CD4-positive, alpha-beta T cell treated with Interleukin-17A for 1 hour (primary cell): ENCODE measurements at places on chromosomes 7 and 10.

- DNase-seq: no peak
Measured at GRCh38 chr10:1559311-1559710, 178.0 kb downstream of the ADARB2 start.

DNA sequence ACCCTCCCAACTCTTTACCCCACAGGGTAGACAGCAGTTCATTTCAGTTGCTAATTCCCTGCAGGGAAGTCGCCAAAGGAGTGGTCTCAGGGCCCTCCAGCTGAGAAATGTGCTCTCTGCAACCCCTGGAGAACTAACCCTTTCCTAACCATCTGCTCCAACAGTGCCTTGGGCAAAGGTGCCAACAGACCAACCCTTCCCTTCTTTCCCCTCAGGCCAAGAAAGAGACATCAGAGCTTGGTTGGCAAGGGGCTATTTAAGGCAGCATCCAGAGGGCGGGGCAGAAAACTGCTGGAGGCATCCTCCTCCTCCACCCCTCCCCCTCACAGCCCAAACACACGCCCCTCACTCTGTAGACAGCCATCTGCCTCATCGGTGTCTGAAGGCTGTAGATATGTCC is 1.7 kb downstream of the SORBS1 start:
- no peak for DNase-seq

GRCh38 chr10:75737580-75737949 is 306.1 kb downstream of the LRMDA start:
- DNase-seq: no peak

DNA sequence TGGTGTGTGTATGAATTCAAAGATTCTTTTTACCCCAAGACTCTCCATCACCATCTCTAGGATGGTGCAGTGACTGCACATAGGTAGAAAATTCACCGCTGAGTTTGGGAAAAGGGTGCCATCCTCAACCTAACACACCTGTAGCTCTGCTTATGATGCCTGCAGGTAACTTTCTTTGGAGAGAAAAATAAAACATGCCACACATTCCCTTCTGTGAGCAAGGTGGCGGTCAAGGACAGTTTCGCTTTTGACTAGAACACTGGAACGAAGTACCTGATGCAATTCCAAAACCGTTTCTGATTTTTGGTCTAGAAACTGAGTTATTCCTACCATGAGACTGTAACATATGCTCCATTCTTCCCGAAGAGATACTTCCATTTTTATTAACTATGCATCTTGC is 205.6 kb downstream of the FGFR2 start:
- DNase-seq: no peak

DNA sequence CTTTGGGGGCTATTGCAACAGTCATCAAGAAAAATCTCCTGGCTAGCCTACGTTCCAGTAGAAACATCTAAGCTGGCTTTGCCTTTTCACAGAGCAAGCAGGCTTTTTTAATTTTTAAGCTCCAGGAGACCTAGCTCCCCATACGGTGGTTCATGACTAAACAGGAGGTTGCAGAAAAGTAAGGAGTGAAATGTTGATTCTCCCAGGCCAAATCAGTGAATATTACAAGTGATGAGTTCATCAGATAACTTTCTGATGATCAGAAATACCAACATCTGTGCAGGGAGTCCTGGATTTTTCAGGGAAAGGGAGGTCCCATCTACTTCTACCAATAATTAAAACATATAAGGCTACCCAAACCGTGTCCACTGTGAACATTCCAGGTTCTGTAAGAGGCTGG is 477.3 kb upstream of the CELF2 start:
- DNase-seq: no peak

- DNase-seq: peak; percentile 13
Measured at GRCh38 chr7:69599955-69600709, 1.9 kb downstream of the AUTS2 start.

DNA sequence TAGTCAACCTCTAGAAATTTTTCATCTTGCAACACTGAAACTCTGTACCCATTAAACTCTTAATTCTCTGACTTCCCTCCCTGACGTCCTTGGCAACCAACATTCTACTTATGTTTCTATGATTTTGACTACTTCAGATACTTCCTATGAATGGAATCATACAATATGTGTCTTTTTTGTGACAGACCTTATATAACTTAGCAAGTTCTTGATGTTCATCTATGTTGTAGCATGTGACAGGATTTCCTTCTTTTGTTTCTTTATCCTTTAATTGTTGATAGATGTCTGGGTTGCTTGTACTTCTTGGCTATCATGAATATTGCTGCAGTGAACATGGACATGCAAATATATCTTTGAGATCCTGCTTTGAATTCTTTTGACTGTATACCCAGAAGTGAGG is 240.8 kb downstream of the ADK start:
- no peak for DNase-seq

- no peak for DNase-seq
Measured at GRCh38 chr7:44761207-44762161, 12.8 kb downstream of the ZMIZ2 start.

- DNase-seq: no peak
Measured at GRCh38 chr10:26464632-26465280, 26.6 kb downstream of the APBB1IP start.

DNA sequence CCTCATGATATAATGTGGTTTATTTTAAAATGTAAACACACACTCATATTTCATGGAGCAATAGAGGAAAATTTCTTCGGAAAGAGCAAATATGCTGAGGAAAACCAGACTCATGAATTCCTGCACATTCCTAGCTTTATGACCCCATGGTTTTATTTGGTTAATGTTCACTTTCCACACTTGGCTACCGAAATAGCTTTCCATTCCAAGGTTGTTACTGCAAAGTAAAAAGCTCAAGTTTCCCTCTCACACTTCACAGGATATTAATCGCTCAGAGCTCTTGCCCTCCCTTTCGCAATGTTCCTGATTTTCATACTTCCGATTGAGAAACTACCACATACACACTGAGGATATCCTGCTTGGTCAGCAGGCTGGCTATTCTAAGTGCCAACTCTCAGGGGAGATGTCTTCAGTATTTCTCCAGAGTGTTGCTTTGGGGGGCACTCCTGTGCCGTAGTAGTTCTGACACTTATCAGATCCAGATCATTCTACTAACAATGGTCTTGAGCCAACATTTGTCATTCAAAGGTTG is 77.5 kb upstream of the STEAP1B start:
- no peak for DNase-seq

- DNase-seq: peak; percentile 49
Measured at GRCh38 chr10:98339799-98340198, 71.8 kb upstream of the LOXL4 start.

DNA sequence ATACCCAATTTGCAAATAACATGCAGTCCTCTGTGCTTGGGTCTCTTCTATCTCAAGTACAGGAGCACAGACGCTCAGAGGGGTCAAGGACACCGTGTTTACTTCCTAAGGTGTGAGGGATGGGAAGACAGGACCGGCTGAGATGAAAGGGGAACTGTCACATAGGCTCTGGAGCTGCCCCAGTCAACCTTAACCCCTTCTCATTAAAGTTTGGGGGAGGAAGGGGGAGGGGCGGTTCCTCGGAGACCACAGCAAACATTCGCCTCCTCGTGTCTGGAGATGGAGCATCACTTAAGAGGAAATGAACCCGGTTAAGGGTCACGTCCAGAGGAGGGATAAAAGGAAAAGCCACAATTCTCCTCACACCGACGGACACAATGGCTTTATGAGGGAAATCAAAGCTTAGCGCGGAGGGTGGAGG is 1.1 kb downstream of the SH3PXD2A start:
- DNase-seq: no peak

DNA sequence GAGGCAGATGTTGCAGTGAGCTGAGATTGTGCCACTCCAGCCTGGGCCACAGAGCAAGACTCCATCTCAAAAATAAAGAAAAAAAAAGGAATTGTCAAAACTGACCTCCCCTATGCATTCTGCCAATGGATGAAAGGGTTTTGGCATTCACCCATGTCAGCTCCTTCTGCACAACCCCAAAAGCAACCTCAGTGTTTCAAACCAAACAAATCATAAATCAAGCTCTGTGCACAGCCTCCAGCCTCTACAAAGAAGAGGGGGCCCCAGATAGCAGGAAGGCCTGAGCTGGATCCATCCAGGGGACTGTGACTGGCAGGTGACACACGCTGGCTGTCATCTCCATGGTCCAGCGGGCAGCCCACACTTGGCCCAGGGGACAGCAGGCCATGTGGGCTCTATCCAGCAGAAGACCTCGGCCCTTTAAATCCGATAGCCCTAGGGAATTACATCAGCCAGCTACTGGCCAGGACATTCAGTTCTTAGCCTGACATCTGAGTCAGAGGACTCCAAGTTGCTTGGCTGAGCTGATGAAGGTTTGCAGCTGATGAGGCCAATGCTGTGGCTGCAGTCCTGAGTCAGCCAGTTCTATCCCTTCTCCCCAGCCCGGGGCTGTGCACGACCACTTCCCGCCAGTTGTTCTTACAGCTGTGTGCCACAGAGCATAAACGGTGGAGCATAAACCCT is 52.0 kb upstream of the FIGNL1 start:
- no peak for DNase-seq

GRCh38 chr7:80858141-80858903 is 60.5 kb downstream of the SEMA3C start:
- no peak for DNase-seq

- no peak for DNase-seq
Measured at GRCh38 chr7:25597946-25598345, 369.7 kb upstream of the NPVF start.

GRCh38 chr7:81264116-81264515 is 345.3 kb upstream of the SEMA3C start:
- no peak for DNase-seq

GRCh38 chr7:64656489-64656888 is 9.4 kb upstream of the ZNF107 start:
- no peak for DNase-seq

GRCh38 chr7:117021366-117021765 is 68.1 kb downstream of the ST7 start:
- DNase-seq: no peak

- no peak for DNase-seq
Measured at GRCh38 chr7:28703037-28703765, 254.9 kb downstream of the TRIL start.
